Thoracic aorta (tissue), 2 donors: ENCODE measurements at places on chromosomes 2 and 18. TPM values are rescaled to one million over a fixed set of nuclear protein-coding genes. Genes with fewer than 3 reads are reported as not detected.

GRCh38 chr2:29487967-29488555 lies 372.8 kb downstream of the CLIP4 start:
- DNase-seq, result no peak

DNA sequence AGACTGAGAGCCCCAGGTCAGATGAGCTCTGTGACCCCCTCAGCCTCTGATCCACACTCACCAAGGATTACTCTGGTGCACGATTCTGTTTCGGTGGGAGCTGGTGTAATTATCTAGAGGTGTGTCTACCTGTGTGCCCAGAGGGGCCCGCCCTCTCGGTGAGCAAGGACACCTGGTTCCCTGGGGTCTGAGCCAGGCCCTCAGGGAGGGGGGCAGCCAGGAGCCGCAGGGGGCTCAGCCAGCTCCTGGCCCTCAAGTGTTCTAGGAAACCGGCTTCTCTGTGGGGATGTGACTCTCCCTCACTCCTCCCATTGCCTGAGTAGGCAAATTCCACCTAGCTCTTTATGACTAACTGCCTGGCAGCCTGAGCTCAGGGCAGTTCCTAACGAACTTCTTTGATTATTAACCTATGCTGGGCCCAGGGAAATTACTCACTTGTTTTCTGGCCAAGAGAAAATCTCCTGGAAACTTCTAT lies 17.4 kb downstream of the AGAP1 start:
- no peak for DNase-seq

Gene CPS1
- total RNA-seq, result 3.4 TPM

GRCh38 chr2:201930831-201931230 lies 102.8 kb upstream of the FZD7 start:
- DNase-seq, result no peak

DNA sequence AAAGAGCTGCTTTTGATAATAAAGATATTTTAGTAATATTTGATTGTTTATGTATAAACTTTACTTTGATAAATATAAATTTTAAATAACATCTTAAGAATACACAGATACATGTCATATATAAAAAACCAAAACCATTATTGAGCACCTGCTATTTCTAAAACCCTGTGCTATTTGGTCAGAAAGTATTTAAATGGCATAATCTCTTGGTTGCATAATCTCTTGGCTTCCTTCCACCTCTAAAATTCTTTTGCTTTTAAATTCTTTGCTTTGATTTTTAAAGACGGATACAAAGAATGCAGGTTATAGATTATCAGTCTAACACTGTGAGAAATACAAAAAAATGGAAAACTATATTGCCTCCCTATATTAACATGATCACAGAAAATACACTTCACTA lies 36.9 kb downstream of the ACMSD start:
- no peak for DNase-seq

DNA sequence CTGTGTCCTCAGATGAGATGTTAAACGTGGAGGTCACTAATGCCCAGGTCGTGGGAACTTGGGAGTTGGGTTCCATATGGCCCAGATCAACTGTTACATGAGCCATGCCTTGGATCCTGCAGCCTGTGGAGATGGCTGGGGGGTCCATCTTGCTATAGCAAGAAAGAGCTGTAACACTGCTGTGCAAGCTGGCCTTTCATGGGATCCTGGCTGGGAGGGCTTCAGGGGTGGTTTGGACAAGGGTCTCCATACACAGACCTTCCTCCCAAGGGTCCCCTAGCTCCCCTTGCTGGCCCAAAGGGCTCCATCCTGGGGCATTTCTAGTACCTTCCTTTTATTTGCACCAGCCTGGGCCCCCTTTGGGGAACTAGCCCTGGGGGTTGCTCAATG lies 337.7 kb downstream of the DYSF start:
- DNase-seq, result no peak

DNA sequence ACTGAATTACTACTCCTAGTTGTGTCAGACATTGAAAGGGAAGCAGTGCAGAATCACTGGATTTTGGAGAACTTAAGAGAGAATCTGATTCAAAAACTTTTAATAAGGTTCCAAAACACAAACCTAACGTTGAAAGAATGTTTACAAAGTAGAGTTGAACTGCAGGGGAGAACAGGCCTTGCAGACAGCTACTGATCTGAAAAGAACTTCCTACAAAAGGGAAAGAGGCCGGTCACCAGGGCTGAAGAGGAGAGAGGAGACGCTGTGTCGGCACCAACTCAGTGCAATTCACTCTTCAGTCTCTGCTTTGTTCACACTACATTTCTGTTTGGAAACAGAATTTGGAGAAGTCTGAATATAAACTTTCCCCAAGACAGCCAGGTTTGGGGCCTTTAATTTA lies 124.0 kb downstream of the GAREM1 start:
- DNase-seq, result no peak
